ENCODE measurements at places on chromosomes 1 and 21.

GRCh38 chr1:165898837-165899236, 71.4 kb downstream of the UCK2 start:
- DNase-seq: no peak

GRCh38 chr1:31939484-31940329, 1.5 kb upstream of the PTP4A2 start:
- peak; percentile 82 for DNase-seq

DNA sequence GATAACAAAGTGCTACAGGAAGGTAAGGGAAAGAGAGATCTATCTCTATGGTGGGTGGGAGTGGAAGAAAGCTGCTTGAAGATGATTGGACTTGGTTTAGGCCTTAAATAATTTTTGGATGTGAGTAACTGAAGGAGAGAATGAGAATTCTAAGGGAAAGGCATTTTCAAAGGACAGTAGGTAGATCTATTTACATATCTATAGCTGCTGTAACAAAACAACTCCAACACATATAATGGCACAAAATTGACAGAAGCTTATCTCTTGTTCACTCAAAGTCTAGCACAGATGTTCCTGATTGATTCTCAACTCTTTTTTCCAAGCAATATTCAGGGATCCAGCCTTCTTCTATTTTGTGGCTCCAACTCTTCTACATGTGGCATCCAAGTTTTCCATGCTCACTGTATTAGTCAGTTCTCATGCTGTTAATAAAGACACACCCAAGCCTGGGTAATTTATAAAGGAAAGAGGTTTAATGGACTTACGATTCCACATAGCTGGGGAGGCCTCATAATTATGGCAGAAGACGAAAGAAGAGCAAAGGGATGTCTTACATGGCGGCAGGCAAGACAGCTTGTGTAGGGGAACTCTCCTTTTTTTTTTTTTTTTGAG, 3.1 kb upstream of the DDAH1 start:
- no peak for DNase-seq

GRCh38 chr1:108884968-108885367, 8.2 kb downstream of the GPSM2 start:
- DNase-seq: no peak

- no peak for DNase-seq
These were observed 3.4 kb downstream of the EPB41 start for GRCh38 chr1:28917757-28918118.

DNA sequence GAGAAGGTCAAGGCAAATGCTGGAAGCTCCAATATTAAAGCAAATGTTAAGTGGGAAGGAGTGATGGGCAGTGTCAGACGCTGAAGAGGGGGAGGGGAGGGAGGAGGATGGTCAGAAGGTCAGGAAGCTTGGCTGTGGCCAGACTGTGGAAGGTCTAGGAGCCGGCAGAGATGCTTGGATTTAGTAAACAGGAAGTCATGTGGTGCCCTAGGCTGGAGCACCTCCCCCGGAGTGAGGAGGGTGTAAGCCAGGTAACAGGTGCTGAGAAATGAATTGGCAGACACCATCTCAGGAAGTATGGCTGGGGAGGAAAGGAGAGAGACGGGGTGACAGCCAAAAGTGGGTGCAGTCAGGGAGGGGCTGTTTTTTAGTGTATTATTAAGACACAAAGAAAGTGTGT, 17.7 kb downstream of the CSMD2 start:
- DNase-seq: no peak

DNA sequence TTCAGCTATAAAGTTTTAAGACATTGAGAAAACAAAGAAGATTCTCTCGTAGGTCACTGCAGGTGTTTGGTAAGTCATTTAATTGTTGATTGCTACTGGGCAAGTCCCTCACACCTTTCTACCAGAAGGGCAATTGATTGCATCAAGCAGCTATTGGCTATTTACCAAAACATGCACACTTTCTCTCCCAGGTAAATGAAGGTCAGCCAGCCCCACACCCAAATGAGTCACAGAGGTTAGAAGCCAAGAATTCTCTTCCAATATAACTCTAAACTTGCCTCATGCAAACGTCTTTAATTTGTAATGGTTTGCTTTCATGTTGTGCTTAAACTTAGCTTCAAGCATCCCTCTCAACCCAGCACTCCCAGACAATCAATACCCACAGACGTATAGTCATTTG, 475.3 kb upstream of the ADGRL2 start:
- no peak for DNase-seq

DNA sequence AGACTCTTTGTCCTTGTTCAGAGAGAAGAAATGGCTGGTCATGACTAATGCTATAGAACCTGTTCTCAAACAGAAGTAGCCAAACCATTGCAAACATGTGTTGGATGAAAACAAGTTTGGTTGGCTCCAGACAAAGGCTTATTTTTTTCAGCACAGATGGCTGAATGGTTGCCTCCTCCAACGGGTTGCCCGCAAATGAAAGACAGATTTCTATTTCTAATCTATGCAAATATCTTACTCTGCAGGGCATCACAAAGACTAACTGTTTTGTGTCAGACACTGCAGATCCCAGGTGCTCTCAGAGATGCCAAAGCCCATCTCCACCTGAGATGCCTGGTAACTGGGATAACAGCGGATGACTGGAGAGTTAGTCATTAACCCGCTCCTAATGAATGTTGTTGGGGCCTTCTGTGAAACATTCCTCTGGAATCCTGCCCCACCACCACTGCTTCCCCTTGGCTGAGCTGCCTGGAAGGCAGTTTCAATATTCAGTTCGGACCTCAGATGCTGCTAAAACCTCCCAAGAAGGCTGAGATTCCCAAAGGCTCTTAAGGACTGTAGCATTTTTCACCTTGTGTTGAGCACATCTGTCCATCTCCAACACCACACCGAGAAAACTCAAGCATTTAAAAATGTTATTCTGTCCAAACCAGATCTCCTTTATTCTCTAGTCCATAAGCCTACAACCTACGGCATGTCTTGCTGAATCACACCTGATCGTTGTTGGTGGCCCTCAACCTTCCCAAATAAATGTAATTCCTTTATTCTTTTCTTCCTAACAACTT, 104.4 kb downstream of the PTPN14 start:
- no peak for DNase-seq

DNA sequence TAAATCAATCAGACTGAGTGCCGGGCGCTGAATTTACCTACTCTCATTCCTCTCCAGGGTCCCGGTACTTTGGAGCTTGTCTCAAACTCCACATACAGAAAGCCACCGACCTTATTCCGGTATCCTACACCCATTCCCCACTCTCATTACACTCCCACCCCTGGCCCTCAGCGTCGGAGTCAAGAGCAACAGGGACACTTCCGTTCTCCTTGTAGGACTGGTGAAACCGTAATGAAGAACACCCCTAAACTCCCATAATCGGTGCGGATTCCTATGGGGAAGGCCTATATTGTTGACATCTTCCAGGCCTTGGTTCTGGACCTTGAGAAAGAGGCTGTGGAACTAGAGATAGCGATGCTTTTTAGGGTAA, 798 bp downstream of the ZBED6 start:
- DNase-seq: no peak

GRCh38 chr1:39199593-39199992, 4.9 kb upstream of the MACF1 start:
- DNase-seq: no peak

GRCh38 chr1:156551066-156551643, 21.2 kb downstream of the IQGAP3 start:
- no peak for DNase-seq

- no peak for DNase-seq
These were observed 310.9 kb downstream of the MATN1 start for GRCh38 chr1:30412241-30413110.

- no peak for DNase-seq
These were observed 51.6 kb downstream of the GNG4 start for GRCh38 chr1:235597867-235598553.

DNA sequence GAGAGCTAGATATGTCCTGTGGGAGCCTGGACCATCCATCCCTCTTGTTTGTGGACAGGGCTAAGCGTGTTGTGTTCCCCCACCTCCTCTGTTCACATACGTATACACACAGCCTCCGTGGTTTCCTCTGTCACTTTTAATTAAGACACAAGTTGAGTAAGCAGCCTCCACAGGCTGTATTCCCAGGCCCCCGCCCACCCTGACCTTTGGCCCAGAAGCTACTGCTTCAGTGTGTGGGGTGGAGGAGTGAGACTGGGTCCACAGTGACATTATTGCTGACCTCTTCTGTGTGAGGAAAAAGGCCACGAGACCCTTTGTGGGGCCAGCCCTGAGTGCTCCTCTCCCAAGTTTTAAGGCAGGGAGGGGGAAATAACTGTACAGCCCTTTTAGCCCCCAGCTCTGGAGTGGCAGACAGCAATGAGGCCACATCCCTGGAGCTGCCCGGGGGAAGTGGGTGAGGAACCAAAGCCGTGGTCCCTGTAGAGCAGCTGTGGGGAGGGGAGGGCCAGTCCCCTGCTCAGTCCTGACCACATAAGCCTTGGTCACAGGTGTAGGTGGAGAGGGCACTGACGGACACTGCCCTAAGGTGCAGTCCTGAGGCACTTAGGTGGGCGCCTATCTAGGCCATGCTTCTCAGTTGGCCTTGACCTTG, 4.4 kb downstream of the ELOVL1 start:
- no peak for DNase-seq

DNA sequence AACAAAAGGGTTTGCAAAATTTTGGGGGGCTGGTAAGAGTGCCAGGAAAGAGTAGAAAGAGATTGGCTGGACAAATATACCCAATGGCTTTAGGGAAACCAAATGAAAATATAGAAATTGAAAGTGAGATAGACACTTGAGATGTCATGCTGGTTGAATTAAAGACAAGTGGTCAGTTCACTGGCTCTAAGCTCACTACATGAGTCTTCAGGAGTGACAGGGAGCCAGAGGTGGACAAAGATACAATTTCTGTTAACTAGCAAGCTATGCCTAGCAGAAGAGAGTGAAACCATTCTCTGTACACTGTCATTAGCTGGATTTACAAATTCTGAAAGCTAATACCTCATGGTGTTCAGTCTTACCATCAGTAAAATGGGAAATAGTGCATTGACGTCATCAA, 82.5 kb downstream of the TBX15 start:
- DNase-seq: no peak

DNA sequence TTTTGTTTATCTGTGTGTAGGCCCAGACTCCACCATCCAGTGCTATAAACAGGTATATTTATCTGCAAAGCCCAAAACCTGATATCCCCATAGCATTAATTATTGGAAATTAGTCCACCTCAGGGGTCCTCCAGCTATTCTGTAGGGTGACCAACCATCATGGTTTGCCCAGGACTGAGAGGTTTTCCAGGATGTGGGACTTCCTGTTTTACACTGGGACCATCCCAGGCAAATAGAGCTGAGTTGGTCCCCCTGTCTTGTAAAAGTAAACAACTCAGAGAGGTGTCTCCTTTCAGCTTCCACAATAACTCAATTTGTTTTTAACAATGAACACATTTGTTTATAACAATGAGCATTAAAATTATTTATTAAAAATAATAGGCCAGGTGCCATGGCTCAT, 7.8 kb upstream of the CELA2B start:
- DNase-seq: no peak

- peak; percentile 38 for DNase-seq
These were observed 27.8 kb downstream of the CBR1 start for GRCh38 chr21:36097427-36098181.

DNA sequence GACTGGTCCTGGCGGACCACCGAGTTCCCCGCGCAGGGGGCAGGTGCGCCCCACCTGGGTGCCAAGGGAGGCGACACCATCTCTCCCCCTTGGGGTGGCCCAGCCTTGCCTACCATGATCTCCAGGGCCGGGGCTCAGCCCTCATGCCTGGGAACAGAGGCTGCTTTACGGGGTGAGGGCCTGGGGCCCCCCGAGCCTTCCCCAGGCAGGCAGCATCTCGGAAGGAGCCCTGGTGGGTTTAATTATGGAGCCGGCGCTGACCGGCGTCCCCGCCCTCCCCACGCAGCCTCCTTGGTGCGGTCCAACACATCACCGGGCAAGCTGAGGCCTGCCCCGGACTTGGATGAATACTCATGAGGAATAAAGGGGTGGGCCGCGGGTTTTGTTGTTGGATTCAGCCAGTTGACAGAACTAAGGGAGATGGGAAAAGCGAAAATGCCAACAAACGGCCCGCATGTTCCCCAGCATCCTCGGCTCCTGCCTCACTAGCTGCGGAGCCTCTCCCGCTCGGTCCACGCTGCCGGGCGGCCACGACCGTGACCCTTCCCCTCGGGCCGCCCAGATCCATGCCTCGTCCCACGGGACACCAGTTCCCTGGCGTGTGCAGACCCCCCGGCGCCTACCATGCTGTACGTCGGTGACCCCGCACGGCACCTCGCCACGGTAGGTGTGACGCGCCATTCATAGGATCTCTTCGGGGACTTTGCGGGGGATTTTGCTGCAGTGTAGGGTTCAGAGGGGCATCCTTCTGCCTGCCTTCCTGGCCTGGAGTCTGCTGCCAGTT, 38.2 kb downstream of the TP73 start:
- DNase-seq: no peak

- DNase-seq: no peak
These were observed 23.9 kb downstream of the PKP1 start for GRCh38 chr1:201307231-201307630.

- no peak for DNase-seq
These were observed 549.1 kb downstream of the PTBP2 start for GRCh38 chr1:97270508-97271307.

DNA sequence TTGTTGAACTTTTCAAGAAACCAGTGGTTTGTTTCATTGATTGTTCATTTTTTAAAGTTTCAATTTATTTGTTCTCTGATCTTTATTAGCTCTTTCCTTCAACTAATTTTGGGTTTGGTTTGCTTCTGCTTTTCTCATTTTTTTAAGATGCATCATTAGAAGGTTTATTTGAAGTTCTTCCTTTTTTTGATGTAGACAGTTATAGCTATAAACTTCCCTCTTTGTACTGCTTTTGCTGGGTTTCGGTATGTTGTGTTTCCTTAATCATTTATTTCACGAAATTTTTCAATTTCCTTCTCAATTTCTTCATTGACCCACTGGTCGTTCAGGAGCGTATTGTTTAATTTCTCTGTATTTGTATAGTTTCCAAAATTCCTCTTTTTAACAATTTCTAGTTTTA, 133.3 kb upstream of the GPR52 start:
- DNase-seq: no peak

DNA sequence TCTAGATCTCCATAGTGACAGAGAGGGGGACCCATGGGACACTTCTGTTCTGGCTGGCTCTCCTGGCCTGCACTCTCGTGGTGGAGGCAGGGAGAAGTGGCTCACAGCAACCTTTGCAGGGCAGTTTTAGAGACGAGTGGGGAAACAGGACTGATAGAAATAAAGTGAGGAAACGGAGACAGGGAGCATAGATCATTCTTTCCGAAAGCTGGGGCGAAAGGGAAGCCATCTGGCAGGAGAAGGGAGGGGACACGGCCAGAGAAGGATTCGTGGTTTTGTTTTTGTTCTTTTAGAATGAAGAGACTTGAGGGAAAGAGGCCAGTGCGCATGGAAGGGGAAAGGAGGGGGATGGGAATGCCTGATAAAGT, 3.5 kb downstream of the TIE1 start:
- DNase-seq: no peak

GRCh38 chr1:36034692-36035091, 49.2 kb upstream of the TEKT2 start:
- DNase-seq: no peak

- no peak for DNase-seq
These were observed 3.0 kb upstream of the LACTBL1 start for GRCh38 chr1:22975694-22976093.

- DNase-seq: no peak
These were observed 58.4 kb downstream of the VPS26C start for GRCh38 chr21:37208741-37209225.

GRCh38 chr1:109764561-109765482, 1.1 kb upstream of the EPS8L3 start:
- DNase-seq: no peak

- no peak for DNase-seq
These were observed 2.4 kb downstream of the PLA2G4A start for GRCh38 chr1:186831168-186831567.

GRCh38 chr1:196779093-196779492, 4.5 kb downstream of the CFHR3 start:
- DNase-seq: no peak

Measured in SIG-M5 (cell line).